ENCODE measurements at places on chromosomes 16 and 17. TPM values are rescaled to one million over a fixed set of nuclear protein-coding genes. Genes with fewer than 3 reads are reported as not detected.

- DNase-seq: no peak
These were observed 7.5 kb upstream of the ZFPM1 start for GRCh38 chr16:88445583-88445960.

- no peak for DNase-seq
These were observed 25.3 kb downstream of the SF3B3 start for GRCh38 chr16:70548936-70549335.

The RHBDF2 gene
- 12.3 TPM for total RNA-seq

The CNTNAP4 gene
- 0.38 TPM for total RNA-seq

DNA sequence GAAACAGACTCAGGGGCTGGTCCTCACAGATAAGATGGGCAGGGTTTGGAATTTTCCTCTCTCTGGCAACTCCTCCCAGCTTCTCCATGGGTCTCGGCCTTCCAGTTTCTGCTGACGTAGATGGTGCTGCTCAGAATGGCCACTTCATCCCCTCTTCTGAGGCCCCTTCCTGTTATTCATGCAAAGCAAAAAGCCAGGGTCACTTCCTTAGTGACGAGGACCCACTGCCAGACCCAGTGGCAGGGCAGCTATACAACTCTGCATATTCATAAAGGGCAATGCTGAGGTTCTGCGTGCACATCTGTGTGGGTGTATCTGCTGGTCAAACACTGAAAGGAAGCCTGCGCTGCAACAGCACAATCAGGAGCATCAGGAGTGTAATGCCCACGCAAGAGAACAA lies 108.8 kb downstream of the WSCD1 start:
- no peak for DNase-seq

The RTN4RL1 gene
- 1.7 TPM for total RNA-seq

The CTRB2 gene
- not detected for total RNA-seq

DNA sequence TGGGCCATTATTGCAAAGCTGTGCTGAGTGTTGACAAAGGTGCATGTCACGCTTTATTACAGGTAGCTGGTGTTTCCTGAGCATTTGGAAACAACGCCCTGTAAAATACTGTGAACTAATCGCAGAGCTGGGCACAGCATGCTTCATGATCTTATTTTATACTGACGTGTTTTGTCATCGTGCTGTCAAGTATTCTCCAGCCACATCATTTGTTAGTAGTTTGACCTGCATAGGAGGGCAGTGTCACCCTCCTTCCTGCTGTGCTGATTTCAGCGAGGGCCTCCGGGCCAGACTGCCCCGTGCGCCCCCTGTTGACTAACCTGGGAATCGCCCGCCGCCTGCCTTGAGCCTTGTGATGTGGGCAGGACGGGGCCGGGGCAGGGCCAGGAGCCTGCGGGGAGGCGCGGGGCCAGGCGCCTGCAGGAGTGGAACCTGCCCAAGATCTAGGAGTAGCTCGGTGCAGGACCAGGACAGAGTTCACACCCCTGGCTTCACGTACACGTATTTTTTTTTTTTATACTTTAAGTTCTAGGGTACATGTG lies 820.7 kb downstream of the KCNJ18 start:
- peak; percentile 60 for DNase-seq

DNA sequence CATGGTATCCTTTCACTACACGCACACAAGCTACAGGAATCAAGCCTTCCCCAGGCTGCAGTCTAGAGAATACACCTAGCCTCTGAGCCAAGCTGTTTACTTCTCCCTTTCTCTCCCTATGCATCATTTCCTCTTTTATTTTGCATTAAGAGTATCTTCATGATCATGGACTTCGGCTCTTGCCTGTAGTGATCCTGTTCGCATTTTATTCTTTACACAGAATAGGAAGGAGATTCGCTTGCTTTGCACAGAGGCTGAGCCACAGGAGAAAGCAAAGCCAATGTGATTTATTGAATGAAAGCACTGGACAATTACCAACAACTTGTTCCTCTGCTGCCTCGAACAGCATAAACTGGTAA lies 172.7 kb downstream of the ANKFN1 start:
- no peak for DNase-seq

The DDX5 gene
- 729 TPM for total RNA-seq

The ZACN gene
- not detected for total RNA-seq

The SOST gene
- total RNA-seq: not detected

DNA sequence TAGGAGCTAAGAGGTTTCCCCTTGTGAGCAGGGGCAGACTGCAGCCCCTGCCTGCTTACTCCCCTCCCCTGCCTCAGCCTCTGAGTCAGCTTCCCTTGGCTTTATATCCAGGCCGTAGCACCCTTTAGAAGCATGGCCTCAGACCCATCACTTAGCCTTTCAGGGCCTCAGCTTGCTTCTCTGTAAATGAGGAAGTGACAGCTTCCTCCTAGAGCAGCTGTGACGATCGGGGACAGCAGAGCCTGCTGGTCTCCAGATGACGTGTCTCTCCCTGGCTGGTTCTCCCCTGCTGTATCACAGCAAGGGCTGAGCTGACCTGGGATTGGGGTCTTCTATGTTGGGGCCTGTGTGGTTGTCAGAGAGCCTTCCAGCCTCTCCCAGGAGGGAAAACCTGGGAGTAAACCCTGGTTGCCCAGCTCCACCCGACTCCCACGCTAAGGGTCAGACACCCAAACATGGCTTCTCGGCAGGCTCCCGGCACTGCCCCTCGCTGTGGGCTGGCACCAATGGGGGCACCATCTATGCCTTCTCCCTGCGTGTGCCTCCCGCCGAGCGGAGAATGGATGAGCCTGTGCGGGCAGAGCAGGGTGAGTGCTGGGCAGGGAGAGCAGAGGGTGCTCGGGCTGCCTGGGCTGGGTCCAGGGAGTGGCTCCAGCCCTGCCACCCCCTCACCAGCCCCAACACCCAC lies 16.3 kb upstream of the MYO15B start:
- DNase-seq: no peak

GRCh38 chr16:23072084-23072599 lies 77.1 kb downstream of the USP31 start:
- no peak for DNase-seq

GRCh38 chr16:77613095-77613494 lies 109.2 kb upstream of the NUDT7 start:
- DNase-seq: no peak

DNA sequence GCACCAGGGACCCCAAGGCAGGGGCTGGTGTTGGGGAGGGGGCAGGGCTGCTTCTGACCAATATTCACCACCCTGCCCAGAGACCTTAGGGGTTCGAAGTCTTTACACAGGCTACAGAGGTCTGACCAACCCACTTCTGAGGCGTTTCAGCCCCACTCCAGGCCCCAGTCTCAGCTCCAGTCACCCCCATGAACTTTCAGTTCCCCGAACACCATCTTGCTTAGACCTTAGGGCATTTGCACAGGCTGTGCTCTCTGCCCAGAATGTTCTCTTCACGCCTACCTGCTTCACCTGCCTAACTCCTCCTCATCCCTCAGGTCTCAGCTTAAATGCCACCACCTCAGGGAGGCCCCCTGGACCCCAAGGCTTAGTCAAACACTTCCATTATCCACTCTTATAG lies 25.8 kb upstream of the CPNE2 start:
- DNase-seq: no peak

- DNase-seq: no peak
These were observed 19.3 kb downstream of the TMEM11 start for GRCh38 chr17:21194703-21195102.

The NOTUM gene
- 1.9 TPM for total RNA-seq

The PDILT gene
- not detected for total RNA-seq

DNA sequence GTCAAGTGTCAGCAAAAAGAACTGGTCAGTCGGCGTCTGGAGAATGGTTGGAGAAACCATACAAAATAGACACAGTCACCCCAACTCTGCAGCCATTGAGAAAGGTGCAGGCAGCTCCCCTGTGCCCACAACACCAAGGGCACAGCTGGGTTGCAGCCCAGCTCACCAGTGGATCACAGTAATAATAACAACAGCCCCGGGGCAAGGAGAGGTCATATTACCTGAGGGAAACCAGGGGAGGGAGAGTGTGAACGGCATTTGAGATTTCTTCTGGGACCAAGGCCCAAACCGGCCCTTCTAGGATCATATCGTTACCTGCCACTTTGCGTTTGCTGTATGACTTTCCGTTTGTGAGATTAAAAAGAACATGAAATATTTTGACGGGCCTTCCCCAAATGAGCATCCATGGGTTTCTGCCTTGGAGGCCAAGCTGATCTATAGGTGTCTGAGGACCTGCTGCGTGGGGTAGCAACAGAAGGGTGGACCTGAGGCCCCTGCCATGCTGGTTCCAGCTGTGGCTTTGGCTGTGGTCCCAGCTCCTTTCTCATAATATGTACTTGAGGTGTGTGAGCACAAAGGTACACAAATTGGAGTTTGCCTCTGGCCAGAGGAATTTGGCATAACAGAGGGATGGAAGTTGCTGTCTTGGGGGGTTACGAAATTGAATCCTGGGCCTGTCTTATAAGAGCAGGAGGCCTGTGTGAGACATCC lies 154.6 kb downstream of the CMIP start:
- no peak for DNase-seq

DNA sequence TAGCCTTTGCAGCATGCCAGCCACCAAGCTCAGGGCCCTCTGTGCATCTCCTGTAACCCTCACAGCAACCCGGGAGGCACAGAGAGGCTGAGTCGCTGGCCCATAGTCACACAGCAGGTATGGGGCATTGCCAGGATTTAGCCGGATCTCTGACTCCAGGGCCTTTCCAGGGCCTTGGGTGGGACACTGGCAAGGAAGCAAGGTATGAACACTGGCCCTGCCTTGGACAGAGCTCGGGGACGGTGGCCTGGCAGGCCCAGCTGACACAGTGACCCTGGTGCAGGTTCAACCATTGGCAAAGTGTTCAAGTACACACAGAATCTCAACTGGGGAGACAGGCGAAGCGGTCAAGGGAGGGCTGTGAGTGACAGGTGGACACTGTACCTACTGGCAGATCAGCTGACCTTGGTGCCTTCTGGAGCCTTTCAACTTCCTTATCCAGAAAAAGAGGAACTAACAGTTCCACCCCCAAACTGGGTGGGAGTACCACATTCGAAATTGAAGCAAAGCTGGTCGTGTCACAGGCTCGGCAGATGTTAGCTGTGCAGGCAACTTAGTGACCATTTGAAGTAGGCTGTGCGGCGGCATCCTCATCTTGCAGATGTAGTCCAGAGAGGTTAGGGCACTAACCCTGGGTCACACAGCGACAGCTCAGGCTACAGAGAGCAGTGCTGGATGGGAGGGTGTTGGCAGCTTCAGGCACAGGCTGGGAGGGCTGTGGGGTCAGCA lies 287.4 kb downstream of the SEC14L1 start:
- DNase-seq: no peak

The SYNGR3 gene
- total RNA-seq: 2.5 TPM

- no peak for DNase-seq
These were observed 2003.9 kb downstream of the TP53TG3F start for GRCh38 chr16:35463358-35463757.

The TP53TG3 gene
- not detected for total RNA-seq

- no peak for DNase-seq
These were observed 127.6 kb upstream of the NOG start for GRCh38 chr17:56465886-56466285.

DNA sequence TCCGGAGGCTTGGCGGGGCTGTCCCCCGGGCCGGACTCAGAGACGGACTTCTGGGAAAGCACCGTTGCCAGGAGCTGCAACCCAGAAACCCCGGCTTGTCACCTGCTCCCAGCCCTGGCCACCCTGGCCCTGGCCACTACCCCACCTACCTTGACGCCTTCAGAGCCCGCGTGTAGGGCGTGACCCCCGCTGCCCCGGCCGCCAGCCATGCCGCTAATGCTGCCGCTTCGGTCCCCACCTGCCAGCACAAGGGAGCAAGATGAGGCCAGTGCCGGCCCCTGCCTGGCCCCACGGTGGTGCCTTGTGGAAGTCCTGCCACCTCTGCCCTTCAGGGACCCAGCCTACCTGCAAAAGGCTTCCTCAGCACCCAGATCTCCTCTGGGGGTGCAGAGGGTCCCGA lies 11.4 kb downstream of the CASKIN1 start:
- no peak for DNase-seq

- DNase-seq: no peak
These were observed 26.4 kb upstream of the CLEC18A start for GRCh38 chr16:69924777-69925191.

DNA sequence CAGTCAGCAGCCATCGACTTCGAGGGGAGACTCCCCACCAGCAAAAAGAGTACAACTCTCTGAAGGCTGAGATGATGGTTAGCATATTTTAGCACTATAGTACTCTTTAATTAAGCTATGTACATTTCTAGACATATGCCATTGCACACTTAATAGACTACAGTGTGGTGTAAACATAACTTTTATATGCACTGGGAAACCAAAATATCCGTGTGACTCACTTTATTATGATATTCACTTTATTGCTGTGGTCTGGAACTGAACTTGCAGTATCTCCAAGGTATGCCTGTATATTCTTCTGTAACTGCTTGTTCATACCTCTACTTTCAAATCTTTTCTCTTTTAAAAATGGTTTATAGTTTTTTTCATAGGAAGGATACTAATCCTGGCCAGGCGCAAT lies 11.0 kb upstream of the NXPH3 start:
- DNase-seq: no peak

The SDR42E2 gene
- not detected for total RNA-seq

The NOG gene
- total RNA-seq: 13.7 TPM

The GHDC gene
- 6.4 TPM for total RNA-seq

The SRCAP gene
- total RNA-seq: 62.8 TPM

- no peak for DNase-seq
These were observed 111.8 kb upstream of the CRHR1 start for GRCh38 chr17:45672301-45672700.

The GAS7 gene
- 19.5 TPM for total RNA-seq

DNA sequence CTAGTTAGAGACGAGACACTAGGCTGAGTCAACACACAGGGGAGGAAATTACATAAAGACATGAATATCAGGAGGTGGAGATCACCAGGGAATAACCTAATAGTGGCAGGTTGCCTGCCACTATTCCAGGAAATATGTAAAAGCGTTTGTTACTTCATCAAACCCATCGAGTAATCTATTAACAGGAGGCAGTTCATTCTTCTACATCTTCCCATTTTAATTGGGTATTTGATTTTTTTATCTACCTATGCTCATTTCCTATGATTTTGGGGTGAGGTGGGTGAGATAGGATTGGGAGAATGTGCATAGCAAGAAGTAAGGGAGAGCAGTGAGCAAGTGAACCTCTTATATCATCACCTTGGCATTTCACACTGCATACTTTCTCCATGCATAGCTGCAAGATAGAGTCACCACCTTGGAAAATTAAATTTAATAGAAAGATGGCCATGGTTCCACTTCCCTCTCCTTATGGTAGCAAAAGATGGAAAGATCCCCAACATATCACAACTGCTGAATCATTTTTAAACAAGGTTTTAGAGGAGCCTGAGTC lies 312.2 kb downstream of the TMEM114 start:
- DNase-seq: no peak

DNA sequence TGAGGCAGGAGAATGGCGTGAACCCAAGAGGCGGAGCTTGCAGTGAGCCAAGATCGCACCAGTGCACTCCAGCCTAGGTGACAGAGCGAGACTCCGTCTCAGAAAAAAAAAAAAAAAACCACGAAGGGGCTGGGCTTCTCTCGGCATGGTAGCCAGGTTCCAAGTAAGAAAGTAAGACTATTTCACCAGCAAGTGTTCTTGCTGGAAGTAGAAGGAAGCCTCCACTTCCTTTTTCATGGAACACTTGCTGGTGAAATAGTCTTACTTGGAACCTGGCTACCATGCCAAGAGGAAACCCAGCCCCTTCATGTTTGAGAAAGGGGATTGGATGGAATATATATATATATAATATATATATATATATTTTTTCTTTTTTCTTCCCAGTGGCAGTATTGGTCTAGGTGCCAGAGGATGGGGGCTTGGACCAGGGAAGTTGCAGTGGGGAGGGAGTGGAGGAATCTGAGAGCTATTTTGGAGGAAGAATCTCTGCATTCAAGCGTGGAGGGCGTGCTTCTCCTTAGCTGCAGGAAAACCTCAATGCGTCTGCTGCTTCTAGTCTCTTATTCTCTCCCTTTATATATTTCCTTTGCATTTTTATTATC lies 7.2 kb upstream of the N4BP1 start:
- no peak for DNase-seq

The SHISA6 gene
- 2.4 TPM for total RNA-seq

All from type B pancreatic cell (in vitro differentiated cells).